Activated CD4-positive, alpha-beta T cell treated with anti-CD3 and anti-CD28 coated beads for 36 hours (primary cell): ENCODE measurements at places on chromosomes 1 and 21. TPM values are rescaled to one million over a fixed set of nuclear protein-coding genes. Genes with fewer than 3 reads are reported as not detected.

ATP1A4 gene
- total RNA-seq = not detected

GRIK1 gene
- total RNA-seq = not detected

CGN gene
- 1.4 TPM for total RNA-seq

ADGRL2 gene
- total RNA-seq = not detected

CCDC30 gene
- 1.3 TPM for total RNA-seq

IGSF9 gene
- total RNA-seq = not detected

STX12 gene
- 26.8 TPM for total RNA-seq

TMEM269 gene
- total RNA-seq = 0.19 TPM

PPM1J gene
- total RNA-seq = 0.88 TPM

PRRX1 gene
- not detected for total RNA-seq

AIM2 gene
- 67.6 TPM for total RNA-seq

KCNE2 gene
- total RNA-seq = not detected

KDM5B gene
- 34.6 TPM for total RNA-seq

CD5L gene
- total RNA-seq = not detected

HAO2 gene
- not detected for total RNA-seq

TAS1R3 gene
- total RNA-seq = 0.41 TPM

SPATA45 gene
- total RNA-seq = not detected

CASZ1 gene
- 3.7 TPM for total RNA-seq

CNR2 gene
- total RNA-seq = not detected

PCSK9 gene
- not detected for total RNA-seq

TMPRSS2 gene
- total RNA-seq = not detected

OPTC gene
- total RNA-seq = not detected

GBP6 gene
- 0.53 TPM for total RNA-seq

IVL gene
- 0.07 TPM for total RNA-seq

CNIH3 gene
- 1.5 TPM for total RNA-seq

SYNC gene
- total RNA-seq = not detected

FTCD gene
- total RNA-seq = 0.16 TPM

CASQ1 gene
- total RNA-seq = not detected

NUP210L gene
- 0.04 TPM for total RNA-seq

HSD3B1 gene
- not detected for total RNA-seq

RNF223 gene
- total RNA-seq = not detected

CD1E gene
- total RNA-seq = not detected

AADACL4 gene
- total RNA-seq = not detected

VSIG8 gene
- total RNA-seq = 0.11 TPM

ACTL8 gene
- total RNA-seq = not detected

CD55 gene
- 92.7 TPM for total RNA-seq

KIF14 gene
- 14.9 TPM for total RNA-seq

UMODL1 gene
- not detected for total RNA-seq

ADAMTS1 gene
- not detected for total RNA-seq

JAM2 gene
- total RNA-seq = 1.2 TPM

KLF17 gene
- total RNA-seq = not detected

MTARC2 gene
- not detected for total RNA-seq

NBPF6 gene
- not detected for total RNA-seq
